Central memory CD8-positive, alpha-beta T cell (primary cell): ENCODE measurements at places on chromosomes 6 and 20.
A peak's percentile ranks its signal among the peaks of the same experiment; 100 is the strongest.

DNA sequence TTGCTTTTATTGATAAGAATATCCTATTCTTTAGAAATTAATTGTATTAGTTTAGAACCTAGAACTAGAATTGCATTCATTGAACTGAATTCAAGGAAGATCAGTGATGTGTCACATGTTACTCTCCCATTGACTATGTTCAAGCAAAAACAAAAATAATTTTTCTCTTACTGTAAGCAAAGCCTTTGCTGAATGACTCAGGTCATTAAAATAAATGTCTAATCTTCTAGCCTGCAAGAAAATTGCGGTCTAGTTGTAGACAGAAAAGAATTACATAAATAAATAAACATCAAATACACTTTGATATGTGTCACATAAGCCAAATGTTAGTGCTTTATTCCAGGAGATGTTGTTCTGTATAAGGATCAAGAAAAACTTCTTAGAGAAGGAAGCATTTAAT, 387.9 kb downstream of the ADGRB3 start:
- DNase-seq, result no peak

DNA sequence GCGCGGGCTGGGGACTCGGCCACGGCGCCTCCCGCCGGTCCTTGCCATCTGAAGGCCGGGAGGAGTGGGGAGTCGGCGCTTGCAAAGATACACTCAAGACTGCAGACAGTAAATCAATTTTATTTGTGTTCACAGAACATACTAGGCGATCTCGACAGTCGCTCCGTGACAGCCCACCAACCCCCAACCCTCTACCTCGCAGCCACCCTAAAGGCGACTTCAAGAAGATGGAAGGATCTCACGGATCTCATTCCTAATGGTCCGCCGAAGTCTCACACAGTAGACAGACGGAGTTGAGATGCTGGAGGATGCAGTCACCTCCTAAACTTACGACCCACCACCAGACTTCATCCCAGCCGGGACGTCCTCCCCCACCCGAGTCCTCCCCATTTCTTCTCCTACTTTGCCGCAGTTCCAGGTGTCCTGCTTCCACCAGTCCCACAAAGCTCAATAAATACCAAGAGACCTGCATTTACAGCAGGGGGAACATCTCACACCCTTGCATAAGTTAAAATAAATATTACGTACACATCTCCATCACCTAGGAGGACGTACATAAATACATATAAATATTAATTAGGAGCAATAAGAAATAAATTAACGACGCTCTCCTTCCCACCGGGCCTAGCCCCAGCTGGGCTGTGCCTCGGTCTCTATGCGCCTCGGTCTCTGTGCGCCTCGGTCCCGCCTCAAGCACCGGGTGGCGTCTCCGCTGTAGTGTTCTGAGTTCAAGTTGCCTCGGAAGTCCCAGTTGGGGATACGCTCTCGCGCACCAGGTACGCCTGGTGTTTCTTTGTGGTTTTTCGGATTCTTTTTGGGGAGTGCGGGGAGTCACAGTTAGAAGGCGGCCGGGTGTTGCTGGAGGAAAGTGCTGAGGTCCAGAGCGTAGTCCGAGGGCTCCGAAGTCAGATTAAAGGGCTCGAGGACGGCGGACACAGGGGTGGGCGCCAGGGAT, 889 bp upstream of the FLOT1 start:
- peak; percentile 28 for DNase-seq

DNA sequence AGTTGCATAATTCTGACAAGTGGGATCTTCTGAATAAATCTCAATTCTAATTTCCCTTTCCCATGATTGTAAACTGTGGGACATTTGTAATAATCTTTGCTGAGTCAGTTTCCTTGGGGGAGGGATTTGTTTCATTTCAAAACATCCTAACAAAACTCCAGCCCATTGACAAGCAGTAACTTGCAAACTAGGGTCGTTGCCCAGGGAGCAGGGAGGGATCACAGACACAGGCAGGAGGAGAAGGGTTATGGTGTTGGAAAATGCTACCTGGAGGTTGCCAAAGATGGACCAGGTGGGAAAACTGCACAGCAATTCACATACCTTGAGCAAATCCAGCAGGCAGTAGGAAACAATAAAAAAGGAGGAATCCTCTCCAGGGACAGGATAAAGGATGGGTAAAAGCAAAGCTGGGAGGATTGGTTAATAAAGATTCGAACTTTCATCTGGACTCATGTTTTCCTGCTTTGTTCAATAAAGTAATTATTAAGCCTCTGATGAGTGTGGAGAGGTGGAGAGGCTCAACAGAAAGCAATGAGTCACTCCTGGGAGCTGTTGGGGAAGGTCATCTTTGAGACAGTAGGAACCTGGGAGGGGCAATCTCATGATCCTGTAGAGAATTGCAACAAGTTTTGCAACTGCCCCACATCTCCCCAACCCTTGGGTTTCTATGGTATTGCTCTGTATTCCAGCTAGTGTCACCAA, 87.3 kb upstream of the AKIRIN2 start:
- no peak for DNase-seq

- no peak for DNase-seq
These were observed 4.1 kb upstream of the DLL1 start for GRCh38 chr6:170294813-170295509.

GRCh38 chr6:121879149-121879548, 443.7 kb downstream of the GJA1 start:
- DNase-seq, result no peak

- no peak for DNase-seq
These were observed 50.8 kb downstream of the METTL24 start for GRCh38 chr6:110307368-110307767.

DNA sequence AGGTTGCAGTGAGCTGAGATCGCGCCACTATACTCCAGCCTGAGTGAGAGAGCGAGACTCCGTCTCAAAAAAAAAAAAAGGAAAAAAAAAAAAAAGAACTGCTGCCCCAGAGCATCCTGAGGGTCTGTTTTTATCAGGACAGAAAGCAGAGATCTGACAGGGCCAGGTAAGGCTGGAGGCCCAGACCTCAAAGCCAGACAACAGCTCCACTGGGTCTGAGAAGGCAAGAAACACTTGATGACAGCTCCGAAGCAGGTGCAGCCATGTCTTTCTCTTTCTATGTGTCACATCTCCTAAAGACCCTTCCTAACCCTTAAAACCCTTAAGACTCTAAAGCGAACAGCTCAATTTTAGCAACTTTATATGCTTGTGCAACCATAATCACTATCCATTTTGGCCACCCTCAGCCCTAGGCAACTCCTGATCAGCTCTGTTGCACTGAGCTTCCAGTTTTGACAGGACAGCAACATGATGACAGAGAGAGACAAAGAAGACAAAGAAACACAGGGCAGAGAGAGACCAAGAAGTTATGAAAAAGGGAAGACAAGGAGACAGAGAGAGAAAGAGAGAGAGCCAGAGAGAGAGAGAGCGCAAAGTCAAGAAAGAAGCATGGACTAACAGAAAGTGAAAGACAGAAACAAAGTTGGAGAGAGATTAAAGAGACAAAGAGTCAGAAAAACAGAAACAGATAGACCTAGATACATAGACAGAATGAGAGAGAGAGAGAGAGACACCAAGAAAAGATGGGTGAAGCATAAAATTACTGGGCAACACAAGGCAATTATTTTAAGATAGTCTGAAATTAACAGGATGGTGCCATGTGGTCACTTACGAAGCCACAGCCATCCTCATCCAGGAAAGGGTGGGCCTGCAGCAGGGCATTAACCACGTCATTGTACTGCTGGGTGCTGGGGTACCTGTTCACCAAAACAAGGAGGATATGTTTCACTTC, 39.2 kb downstream of the SAMD3 start:
- no peak for DNase-seq

- DNase-seq, result no peak
These were observed 19.8 kb upstream of the ZNF184 start for GRCh38 chr6:27492631-27493190.

- peak; percentile 62 for DNase-seq
These were observed 31.8 kb upstream of the PTPN1 start for GRCh38 chr20:50478162-50478990.

DNA sequence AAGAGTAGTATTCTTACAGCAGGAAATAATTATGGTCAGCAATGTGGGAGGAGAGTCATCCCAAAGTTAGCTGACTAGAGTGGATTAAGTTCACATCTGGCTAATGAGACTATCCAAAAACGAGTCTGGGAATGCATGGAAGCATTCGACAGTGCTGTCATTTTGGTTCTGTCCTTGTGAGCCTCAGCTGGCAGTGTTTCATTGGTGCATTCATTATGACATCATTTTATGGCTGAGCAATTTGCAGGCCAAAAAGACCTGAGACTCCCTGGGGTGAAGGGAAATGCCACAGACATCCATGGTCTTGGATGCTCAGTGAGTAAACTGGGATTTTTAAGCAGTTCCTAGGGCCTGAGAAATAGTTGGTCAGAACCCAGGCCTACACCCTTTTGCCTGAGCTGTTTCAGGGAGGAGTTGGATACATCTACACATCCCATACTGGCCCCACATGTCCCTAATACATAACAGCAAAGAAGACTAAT, 196.4 kb upstream of the CCN2 start:
- no peak for DNase-seq

DNA sequence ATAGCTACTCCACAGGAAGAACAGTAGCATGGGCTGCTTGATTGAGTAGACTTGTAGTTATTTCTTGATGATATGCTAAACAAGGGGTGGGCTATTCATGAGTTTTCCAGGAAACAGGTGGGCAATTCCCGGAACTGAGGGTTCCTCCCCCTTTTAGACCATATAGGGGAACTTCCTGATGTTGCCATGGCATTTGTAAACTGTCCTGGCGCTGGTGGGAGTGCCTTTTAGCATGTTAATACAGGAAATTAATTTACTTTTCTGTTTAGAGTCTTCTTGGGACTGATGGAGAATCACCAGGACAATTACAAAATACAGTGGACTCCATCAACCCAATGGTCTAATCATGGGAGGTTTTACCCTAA, 22.7 kb downstream of the CYP24A1 start:
- no peak for DNase-seq

GRCh38 chr6:143539106-143539505, 27.6 kb upstream of the FUCA2 start:
- DNase-seq, result no peak

- no peak for DNase-seq
These were observed 36.9 kb downstream of the B4GALT5 start for GRCh38 chr20:49676581-49677291.

GRCh38 chr20:61570646-61571195, 318.7 kb downstream of the CDH4 start:
- DNase-seq, result no peak

- no peak for DNase-seq
These were observed 12.9 kb downstream of the ITCH start for GRCh38 chr20:34375977-34376430.

- no peak for DNase-seq
These were observed 633.4 kb upstream of the SYNCRIP start for GRCh38 chr6:86276056-86276455.

- no peak for DNase-seq
These were observed 902 bp downstream of the ZNF337 start for GRCh38 chr20:25695532-25696370.

- DNase-seq, result no peak
These were observed 36.1 kb downstream of the PHF20 start for GRCh38 chr20:35807877-35808276.

- no peak for DNase-seq
These were observed 69.0 kb upstream of the AHI1 start for GRCh38 chr6:135566311-135567068.

GRCh38 chr6:250676-251075, 41.6 kb upstream of the DUSP22 start:
- DNase-seq, result no peak

GRCh38 chr6:31049518-31049917, 39.2 kb downstream of the MUC22 start:
- no peak for DNase-seq

DNA sequence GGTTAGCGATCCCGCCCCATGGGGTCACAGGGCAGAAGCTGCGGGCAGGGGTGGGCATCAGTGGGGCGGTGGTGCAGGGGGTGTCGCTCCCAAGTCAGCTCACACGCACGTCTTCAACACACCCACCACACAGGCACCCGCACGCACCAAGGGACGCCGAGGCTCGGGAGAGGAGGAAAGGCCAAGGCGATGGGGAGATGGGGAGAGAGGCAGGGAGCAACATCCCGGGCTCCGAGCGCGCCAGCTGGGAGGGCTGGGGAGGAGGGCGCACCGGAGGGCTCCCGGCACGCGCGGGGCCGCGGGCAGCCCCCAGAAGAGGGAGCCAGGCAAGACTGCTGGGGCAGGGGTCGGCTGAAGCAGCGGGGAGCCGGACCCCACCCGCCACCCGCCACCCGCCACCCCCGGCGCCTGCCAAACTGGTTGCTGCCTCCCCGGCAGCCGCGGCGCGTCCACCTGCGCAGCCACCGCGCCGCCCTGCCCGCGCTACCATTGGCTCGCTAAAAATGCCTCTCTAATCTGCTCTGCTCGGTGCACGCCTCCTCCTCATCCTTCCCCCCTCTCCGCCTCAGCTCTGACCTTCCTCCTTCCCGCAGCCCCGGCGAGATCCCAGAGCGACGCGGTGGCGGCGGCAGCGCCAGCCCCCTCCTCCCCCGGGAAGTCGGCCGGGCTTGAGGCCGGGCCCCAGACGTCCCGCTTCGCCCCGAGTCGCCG, at the start of gene PACSIN1:
Gene PACSIN1, plus strand, starts transcription at position 546 of the 711 bp plus-strand sequence. CDS start 60,230 bp downstream, outside the sequence.
- no peak for DNase-seq

GRCh38 chr20:40630713-40631112, 58.3 kb downstream of the MAFB start:
- no peak for DNase-seq

- no peak for DNase-seq
These were observed 4.2 kb downstream of the AHI1 start for GRCh38 chr6:135493218-135493961.

- no peak for DNase-seq
These were observed 43.6 kb downstream of the SOD2 start for GRCh38 chr6:159649441-159649840.

GRCh38 chr6:108793516-108794251, 54.5 kb upstream of the ARMC2 start:
- DNase-seq, result no peak

GRCh38 chr6:74879234-74879633, 326.6 kb downstream of the COL12A1 start:
- no peak for DNase-seq

GRCh38 chr6:110475066-110475653, 1.3 kb downstream of the SLC22A16 start:
- DNase-seq, result no peak

DNA sequence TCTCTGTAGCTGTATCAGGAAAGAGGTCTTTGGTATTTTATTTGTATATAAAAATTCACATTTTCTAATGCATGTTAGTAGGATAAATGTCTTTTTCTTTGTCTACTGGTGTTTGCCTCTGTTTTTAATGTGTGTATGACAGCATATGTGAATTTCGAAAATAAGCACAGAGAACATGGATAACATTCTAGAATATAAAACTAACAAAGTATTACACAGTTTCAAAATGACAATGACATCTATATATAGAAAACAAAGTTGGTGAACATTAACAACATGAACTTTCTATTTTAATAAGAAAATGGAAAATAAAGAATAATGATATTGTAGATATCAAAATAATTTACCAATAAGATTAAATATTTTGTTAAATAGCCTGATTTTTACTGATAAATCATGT, 608.0 kb downstream of the COL12A1 start:
- no peak for DNase-seq

DNA sequence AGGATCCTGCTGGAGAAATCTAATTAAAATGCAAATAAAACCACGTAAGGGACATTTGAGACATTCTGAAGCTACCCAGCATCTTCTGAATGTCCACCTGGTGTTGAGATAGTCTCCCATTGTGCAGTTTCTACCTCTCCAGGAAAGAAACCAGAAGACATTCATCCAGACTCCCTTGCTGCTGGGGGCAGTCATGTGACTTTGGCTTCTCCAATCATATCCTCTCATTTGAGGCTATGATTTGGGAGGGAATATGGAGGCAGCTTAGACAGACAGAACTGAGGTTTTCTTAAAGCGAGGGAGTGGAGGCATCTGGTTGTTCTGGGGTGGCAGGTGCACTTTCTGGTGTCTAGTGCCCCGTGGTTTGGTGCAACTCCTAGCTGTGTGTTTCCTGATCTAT, 315.2 kb upstream of the SULF2 start:
- no peak for DNase-seq
